Lung microvascular endothelial cell (primary cell): ENCODE measurements at places on chromosomes 5 and 9. TPM values are rescaled to one million over a fixed set of nuclear protein-coding genes. Genes with fewer than 3 reads are reported as not detected.

MSMP gene
- 60.9 and 61.5 TPM in 2 replicates for total RNA-seq

ACOT12 gene
- total RNA-seq, result not detected in 2 replicates

BAG1 gene
- 32.0 and 44.4 TPM in 2 replicates for total RNA-seq

SARDH gene
- 0.20 and 0.22 TPM in 2 replicates for total RNA-seq

GFI1B gene
- total RNA-seq, result not detected in 2 replicates

KDM3B gene
- total RNA-seq, result 37.3 and 41.9 TPM in 2 replicates

DOCK8 gene
- 1.3 and 5.2 TPM in 2 replicates for total RNA-seq

DNA sequence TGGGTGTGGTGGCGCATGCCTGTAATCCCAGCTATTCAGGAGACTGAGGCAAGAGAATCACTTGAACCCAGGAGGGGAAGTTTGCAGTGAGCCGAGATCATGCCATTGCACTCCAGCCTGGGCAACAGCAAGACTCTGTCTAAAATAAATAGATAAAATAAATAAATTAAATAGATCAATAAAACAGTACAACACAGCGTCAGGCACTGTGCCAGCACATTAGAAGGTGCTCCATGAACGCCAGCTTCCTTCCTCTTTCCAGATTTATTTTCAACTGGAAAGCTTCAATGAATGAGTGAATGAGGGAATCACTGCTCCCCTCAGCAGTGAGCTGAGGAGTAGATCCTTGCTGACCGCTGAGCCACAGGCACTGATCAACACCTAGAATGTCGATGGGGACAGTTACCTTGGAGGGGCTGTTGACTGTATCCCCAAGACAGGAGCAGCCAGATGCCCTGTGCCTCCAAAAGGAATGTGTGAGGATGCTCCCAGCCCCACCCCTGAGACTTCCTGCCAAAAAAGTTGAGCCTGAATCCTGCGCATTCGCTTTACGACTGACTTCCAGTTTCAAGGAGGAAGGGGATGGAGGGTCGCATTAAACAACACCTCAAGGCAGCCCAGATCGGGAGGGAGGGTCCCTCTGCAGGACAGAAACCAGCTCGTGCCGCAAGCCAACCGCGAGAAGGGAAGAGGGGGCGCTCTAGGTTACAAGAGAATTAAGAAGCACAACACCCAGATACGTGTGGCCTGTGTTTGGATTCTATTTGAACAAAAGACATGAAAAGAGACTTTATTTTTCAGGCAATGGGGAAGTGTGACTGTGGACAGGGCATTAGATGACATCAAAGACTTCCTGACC, 54.0 kb upstream of the CNOT6 start:
- no peak for DNase-seq

GRCh38 chr5:142743592-142744441, 26.4 kb upstream of the ARHGAP26 start:
- DNase-seq, result peak; percentile 89

DNA sequence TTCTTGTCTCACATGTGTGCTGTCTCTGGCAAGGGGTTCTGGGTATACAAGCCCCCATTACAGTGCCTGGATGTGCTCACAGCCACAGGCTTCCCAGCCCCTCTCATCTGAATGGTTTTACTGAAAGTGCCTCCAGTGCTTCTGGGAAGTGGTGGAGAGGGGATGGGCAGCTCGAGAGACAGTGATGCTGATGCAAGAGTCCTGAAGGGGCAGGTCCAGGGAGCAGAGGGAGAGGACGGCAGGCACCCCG, 93.5 kb downstream of the PHF2 start:
- DNase-seq, result no peak

DNA sequence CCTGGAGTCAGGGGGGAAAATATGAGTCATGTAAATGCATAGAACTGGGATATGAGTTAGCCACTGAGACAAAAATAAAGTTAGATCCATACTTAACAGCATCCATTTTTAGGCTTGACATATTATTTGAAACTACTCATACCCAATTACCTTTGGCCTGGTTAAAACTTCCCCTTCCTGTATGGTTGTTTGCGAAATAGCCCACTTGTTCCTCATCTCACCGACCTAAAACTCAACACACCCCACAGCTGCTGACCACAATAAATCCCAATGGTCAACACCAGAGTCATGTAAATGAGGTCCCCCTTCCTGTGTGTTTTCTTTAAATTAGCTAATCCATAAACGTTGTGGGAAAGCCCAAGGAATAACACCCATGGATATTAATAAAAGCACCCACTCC, 55.2 kb upstream of the TMEM215 start:
- DNase-seq, result no peak

DNA sequence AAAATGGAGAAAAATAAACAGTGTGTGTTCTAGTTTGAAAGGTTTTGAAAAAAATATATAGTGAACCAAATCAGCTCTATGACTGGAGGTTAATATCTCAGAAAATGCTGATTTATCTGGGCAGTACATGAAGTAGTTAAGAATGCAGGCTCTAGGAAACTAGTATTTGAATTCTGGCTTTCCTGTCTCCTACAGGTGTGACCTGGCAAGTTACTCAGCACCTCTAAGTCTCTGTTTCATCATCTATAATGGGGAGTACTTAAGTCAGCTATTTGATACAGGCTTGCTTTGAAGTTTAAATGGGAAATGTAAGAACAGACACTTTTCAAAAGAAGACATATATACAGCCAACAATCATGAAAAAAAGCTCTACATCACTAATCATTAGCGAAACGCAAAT, 5.2 kb downstream of the GRAMD2B start:
- no peak for DNase-seq

- DNase-seq, result no peak
Measured at GRCh38 chr5:142278627-142279026, 46.2 kb downstream of the SPRY4 start.

DNA sequence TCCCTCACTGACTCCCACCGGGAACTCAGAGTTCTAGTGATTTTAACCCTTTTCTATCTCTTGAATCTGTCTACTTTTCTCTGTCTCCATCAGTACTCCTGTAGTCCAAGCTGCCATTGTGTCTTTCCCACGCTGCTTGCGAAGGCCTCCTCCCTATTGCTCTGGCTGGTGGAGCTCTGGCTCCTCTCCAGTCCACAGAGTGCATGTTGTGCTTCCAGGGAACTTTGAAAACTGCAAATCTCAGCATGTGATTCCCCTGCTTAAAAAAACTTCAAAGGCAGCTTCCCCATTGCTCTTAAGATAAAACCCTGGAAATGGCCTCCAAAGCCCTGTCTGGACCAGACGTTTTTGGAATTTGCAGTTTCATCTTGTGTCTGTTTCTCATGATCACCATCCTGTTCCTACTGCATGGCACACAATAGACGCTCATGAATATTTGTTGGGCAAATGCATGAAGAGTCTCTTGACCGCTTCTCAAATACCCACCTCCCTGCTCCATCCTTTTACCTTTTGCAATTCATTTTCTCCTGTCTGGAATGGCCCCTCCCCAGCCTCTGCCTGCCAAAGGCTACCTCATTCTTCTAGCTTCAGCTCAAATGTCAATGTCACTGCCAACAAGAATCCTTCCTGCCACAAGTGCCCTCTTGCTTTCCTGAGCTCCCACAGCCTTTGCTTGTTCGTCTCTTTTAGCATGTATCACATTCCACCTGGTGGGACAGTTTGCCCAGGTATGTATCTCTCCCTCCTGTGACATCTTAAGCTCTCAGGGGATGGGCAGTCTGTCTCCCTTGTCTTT, 293.2 kb downstream of the ARHGAP26 start:
- DNase-seq, result no peak

DNA sequence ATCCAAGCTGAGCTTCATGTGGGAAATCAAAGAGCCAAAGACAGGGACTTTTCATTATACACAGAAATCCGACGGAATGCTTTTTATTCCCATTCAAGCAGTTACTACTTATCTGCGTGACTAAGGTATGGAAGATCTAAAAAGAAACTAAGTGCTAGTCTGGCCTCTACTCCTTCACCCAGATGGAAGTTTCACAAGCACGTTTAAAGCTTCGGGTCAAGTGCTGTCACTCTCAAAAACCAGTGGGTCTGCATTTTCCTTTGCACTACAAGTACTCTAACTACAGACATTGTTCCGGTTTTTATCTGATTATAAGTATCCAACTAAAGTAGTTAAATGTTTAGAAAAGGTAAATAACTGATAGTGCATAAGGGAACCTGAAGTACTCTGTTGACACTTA, 13.7 kb upstream of the MTAP start:
- no peak for DNase-seq

- DNase-seq, result no peak
Measured at GRCh38 chr9:131103535-131103934, 7.2 kb downstream of the AIF1L start.
